ENCODE measurements at places on chromosomes 13 and 19. TPM values are rescaled to one million over a fixed set of nuclear protein-coding genes. Genes with fewer than 3 reads are reported as not detected.

RGCC gene
- total RNA-seq: 1.5 TPM

KPNA3 gene
- total RNA-seq: 28.1 TPM

SMAD9 gene
- total RNA-seq: 0.09 TPM

ATP1A3 gene
- total RNA-seq: 5.7 TPM

CYP4F12 gene
- total RNA-seq: 2.3 TPM

KATNAL1 gene
- total RNA-seq: 6.0 TPM

LYL1 gene
- total RNA-seq: 1.0 TPM

CYTH2 gene
- 55.0 TPM for total RNA-seq

FOSB gene
- 17.2 TPM for total RNA-seq

CD70 gene
- total RNA-seq: 24.8 TPM

CALR3 gene
- not detected for total RNA-seq

LRCH1 gene
- total RNA-seq: 7.7 TPM

CEACAM21 gene
- total RNA-seq: not detected

PLPP2 gene
- total RNA-seq: 109 TPM

ZNF616 gene
- total RNA-seq: 0.82 TPM

HS6ST3 gene
- total RNA-seq: not detected

LILRA6 gene
- total RNA-seq: not detected

CYP4F8 gene
- not detected for total RNA-seq

GGACT gene
- total RNA-seq: 4.9 TPM

Measured in A549 treated with RU486 at 1 μM for 4 hours (cell line).